G401 (cell line): ENCODE measurements at places on chromosomes 4 and X. TPM values are rescaled to one million over a fixed set of nuclear protein-coding genes. Genes with fewer than 3 reads are reported as not detected.

DNA sequence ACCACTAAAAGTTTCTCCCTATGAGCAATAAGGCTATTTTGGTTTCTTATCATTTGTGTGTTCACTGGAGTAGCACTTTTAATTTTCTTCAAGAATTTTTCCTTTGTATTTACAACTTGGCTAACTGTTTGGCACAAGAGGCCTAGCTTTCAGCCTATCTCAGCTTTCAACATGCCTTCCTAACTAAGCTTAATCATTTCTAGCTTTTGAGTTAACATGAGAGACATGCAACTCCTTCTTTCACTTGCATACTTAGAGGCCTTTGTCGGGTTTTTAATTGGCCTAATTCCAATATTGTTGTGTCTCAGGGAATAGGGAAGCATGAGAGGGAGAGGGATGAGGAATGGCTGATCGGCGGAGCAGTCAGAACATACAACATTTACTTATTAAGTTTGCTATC, 349.8 kb downstream of the OPHN1 start:
- DNase-seq, result no peak

DNA sequence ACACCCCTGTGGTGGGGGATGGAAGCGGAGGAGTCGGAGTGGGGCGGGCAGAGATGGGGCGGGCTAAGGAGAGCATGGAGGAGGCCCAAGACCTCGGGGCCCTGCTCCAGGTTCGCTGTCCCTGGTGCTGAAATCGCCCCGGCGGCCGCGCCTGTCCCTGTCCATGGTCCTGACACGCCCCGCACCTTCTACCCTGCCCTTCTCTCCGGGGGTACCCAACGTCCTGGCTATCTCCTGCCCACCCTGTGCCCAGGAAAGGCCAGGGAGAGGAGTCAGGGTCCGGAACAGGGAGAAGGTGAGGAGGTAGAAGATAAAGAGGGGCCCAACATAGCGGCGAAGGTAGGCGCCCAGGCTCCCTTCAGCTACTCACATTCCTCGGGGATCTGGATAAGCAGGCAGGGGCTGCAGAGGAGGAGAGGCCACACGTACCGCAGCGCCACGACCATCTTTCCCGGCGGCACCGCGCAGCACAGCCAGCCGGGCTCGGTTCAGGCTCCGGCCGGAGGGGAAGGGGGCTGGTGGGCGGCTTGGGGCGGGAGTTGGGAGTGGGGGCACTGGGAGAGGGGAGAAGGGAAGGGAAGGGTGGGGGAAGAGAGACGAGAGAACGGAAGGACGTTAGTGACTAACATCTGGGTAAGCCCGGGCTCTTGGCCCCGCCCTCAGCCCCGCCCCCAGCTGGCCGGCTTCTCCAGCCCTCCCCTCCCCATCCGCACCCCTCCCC, 10.4 kb downstream of the L1CAM start:
- no peak for DNase-seq

DNA sequence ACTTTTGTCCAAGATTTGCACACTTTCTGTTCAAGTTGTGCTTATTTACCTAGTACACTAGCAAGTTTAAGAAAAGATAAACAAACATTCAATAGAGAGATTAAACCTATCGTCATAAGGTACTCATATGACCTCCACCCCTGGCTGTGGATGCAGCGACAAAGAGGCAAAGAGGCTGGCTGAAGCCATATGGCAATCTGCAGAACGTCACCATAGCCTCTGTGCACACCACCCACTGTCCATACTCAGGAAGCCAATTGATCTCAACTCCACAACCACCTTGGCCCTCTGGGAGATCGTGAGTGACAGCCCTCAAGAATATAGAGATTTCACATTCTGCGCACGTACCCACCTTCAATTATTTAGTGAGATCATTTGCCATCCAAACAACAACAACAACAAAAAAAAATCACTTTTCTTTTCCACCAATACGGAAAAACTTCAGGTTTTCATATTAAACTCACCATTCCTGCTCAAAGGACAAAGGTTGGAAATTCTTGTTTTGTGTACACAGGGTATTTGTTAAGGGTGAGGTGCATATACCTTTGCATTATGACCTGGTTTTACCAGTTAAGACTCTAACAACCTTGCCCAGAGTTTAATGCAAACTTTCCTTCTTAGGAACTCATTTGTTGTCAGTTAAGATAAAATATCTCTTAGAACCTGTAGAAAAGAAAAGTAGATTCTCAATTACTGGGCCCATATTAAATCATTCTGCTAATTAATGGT, 243.0 kb upstream of the FSTL5 start:
- DNase-seq, result no peak

DNA sequence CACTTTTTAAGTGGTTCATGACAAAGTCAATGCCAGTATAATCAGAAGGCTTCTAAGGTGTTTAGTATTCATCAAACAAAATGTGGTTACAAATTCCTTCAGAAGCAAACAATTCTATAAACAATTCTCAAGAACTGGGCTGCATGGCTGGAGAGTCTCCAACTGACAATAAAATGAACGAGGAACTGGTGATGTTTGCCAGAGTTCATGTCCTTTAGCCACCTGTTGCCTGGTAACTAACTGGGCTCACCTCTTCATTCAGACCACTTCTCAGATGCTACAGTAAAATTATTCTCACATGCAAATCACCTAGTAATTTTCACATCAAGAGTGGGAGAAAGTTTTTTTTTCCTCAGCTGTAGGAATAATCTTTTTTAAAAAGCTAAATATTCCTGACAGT, 53.3 kb downstream of the CAMK2D start:
- DNase-seq, result peak; percentile 46

DNA sequence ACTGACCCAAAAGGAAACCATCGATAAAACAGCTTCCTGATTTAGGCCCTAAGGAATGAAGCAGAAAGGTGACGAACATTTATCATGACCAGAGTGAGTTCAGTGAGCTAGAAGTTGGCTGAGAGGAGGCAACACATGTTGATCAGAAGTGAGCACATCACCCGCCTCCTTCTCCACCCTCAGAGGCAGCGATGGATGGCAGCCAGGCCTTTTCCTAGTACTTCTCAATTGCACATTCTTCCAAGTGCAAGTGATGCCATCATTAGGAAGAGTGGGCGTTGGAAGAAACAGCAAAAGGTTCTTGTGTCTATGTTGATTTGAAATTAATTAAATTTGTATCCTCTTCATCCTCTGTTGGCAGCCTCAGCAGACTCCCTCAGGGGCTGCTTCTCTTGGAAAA, 51.7 kb downstream of the TMEM154 start:
- DNase-seq, result no peak

DNA sequence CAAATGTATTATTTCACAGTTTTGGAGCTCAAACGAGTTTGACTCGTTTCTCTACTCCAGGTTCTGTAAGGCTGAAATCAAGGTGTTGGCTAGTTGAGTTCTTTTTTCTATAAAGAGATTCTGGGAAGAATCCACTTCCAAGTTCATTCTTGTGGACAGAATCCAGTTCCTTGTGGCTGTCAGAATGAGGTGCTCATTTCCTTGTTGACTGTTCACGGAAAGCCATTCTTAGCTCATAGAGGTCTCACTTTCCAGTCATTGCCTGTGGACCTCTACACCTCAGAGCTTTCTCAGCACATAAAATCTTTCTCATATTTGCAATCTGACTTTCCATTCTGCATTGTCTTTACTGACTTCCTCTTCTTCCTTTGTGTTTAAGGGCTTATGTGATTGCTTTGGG, 62.9 kb downstream of the SYTL5 start:
- no peak for DNase-seq

- no peak for DNase-seq
Observed at GRCh38 chr4:106503116-106504050, 134.8 kb upstream of the GIMD1 start.

DNA sequence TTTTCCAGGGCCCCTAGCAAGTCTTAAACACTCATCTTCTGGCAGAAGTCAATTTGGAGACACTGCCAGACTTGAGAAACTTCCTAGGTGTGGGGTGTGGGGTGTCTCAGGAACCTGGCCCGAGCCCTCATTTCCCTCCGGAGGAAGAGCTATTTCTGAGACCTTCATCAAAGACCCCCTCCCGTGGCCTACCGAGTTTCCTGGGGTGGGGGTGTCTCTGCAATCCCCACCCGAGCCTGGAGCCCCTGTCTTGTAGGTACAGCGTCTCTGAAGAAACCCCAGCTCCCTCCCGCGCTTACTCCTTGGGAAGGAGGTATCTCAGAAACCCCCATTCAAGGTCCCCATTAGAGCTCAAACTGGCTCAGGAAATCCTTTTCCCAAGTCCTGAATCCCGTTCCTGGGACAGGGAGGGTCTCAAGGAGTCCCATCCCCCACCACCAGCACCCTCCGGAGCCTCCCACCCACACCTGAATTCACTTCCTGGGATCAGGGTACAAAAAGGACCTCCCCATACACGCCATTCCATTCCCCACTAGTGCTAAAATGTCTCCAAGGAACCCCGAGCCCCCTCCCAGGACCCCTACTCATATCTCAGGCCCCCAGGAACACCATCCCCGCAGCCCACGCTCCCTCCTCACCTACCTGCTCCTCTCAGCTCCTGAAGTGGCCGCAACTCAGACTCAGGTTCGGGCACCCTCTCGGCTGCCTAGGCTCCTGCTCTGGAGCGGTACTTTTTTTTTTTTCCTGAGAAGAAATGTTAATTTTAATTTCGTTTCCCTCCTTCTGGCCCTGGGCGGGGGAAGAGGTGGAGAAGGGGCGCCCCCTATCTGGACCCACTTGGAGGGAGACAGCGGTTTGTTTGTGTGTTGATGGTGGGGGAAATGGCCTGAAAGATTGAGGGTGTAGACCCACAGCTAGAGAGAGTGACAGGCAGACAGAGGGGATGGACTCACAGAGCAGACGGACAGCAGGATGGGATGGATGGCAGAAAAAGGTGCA, 1.1 kb downstream of the SLC38A5 start:
- DNase-seq, result no peak

- DNase-seq, result no peak
Observed at GRCh38 chrX:115459883-115460880, 100.8 kb upstream of the PLS3 start.

DNA sequence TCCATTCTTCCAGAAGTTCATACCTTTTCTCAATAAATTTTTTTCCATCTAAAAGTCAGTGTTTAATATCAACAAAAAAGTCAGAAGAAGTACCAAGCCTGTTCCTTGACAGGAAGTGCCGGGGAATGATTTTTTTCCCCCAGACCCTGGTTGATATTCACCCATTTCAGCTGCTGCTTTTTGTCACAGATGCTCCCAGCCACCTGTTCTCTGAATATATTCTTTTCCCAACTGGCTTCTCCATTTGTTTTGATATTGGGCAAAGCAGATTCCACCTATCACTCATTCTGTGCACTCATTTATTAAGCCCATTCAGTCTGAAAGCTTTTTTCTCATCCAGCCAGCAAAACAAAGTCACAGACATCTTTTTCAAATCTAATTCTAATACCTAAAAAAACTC, 139.9 kb downstream of the FRMPD4 start:
- DNase-seq, result no peak

DNA sequence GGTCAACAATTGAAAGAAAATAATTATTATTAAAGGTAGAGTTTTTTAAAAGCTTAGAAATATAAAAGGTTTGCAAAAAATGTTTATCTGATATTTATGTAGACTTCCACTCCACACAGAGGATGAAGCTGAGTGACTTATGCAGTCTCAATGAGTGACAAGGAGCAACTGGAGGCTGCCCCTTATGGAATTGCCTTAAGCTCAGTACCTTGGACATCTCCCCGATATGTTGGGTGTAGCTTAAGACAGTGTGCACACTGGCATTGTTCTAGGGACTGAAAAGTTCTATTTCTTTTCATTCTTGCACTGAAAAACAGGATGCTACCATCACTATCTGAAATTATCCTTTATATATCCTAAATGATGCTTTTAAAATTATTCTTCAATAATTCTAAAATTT, 292.1 kb downstream of the PRDM5 start:
- DNase-seq, result no peak

GRCh38 chr4:42482516-42483327, 85.4 kb downstream of the SHISA3 start:
- DNase-seq, result peak; percentile 80

DNA sequence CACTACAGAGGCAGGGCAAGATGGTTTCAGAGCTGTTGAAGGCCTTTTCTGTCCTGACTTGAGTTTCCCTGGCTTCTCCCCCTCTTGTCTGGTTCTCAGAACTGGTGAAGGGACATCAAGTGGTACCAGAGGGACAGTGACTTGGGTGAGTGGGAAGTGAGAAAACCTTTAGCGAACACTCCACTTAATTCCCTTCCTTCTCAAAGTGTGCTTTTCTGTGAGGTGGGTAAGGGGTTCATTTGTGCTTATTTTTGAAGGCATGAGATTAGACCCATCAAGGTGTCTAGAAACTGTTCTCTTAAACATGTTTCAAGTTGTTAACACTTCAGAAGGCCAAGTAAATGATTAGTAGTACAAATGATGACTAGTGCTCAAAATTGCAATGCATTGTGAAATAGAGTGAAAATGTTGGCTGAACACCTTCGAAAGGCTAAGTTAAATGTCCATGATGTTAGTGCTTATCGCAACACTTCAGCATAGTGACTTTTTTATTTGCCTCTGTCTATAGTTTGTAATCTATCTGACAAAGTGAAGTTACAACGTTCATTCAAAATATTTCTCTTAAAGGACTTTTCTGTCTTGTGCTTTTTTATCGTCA, 2.8 kb downstream of the AREG start:
- no peak for DNase-seq

DNA sequence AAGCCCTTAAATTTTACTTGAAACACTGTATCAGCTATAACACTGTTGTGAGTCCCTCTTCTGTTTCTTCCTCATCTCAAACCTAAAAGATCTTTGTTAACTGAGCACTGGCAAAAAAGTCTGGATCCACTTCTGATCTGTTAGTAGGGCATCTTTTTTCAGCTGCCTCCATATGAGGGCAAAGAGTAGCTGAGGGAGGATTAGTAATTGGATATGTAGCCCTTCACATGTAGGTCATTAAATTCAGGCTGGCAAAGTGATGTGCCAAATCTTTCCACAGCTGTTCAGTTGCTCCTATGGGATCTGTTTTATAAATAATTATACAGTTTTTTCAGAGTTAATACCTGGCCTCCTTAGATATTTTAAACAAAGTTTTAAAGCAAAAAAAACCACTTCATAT, 1.1 kb upstream of the TRMT10A start:
- no peak for DNase-seq

DNA sequence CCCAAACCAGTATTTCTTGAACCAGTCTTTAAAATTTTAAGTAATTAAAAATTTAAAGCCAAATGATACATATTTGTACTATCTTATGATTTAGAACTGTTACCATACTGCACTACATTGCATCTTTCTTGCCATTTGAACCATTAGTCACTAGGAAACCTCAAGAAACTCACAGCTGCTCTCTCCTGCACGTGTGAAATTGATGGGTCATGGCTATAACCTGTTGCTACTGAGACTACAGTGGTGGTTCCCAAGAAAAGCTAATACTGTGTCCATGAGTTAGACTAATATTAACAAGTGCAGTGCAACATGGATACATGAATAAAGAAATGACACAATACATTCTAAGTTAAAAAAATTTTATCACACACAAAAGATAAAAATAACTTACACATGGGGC, 88.4 kb downstream of the PDE5A start:
- DNase-seq, result no peak

MID1IP1 gene
- 4.1 and 8.1 TPM in 2 replicates for total RNA-seq

REELD1 gene
- total RNA-seq, result not detected in 2 replicates

CYLC1 gene
- total RNA-seq, result not detected in 2 replicates

GPR34 gene
- not detected in 2 replicates for total RNA-seq

PRDX4 gene
- 212 and 217 TPM in 2 replicates for total RNA-seq

HTRA3 gene
- 0.14 TPM in 1 of 2 replicates, not detected in the other for total RNA-seq

SPANXA1 gene
- total RNA-seq, result not detected in 2 replicates
